Non-pigmented ciliary epithelial cell (primary cell): ENCODE measurements at places on chromosomes 13 and 19.
A peak's percentile ranks its signal among the peaks of the same experiment; 100 is the strongest.

- no peak for DNase-seq
Observed at GRCh38 chr19:14450168-14450874, 17.2 kb downstream of the PKN1 start.

DNA sequence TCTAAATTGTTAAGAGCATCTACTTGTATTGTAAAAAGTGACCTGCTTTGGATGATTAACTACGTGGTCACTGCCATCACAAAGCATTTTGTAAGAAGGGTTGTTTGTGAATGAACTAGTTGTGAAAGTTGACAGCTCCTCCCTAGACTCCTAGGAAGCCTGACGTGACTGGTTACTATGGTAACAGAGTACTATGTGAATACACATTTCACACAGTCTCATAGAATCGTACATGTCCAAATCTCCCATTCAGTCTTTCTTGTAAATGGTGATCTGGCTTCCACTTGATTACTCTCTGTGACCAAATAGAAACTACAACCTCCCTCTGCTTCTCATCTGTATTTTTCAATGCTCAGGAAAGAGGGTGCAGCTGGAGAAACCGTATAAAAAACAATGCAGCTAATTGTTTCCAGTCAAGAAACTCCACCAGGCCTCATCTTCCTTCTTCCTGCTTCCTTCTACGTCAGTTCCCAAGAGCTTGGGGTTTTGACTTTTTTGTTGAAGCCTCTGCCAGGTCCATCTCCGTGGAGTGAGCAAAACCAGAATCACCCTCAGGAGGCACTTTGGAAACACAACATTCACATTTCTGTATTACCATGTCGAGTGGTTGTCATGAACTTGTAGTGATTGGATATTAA is 83.4 kb downstream of the GPC6 start:
- DNase-seq, result peak; percentile 53

DNA sequence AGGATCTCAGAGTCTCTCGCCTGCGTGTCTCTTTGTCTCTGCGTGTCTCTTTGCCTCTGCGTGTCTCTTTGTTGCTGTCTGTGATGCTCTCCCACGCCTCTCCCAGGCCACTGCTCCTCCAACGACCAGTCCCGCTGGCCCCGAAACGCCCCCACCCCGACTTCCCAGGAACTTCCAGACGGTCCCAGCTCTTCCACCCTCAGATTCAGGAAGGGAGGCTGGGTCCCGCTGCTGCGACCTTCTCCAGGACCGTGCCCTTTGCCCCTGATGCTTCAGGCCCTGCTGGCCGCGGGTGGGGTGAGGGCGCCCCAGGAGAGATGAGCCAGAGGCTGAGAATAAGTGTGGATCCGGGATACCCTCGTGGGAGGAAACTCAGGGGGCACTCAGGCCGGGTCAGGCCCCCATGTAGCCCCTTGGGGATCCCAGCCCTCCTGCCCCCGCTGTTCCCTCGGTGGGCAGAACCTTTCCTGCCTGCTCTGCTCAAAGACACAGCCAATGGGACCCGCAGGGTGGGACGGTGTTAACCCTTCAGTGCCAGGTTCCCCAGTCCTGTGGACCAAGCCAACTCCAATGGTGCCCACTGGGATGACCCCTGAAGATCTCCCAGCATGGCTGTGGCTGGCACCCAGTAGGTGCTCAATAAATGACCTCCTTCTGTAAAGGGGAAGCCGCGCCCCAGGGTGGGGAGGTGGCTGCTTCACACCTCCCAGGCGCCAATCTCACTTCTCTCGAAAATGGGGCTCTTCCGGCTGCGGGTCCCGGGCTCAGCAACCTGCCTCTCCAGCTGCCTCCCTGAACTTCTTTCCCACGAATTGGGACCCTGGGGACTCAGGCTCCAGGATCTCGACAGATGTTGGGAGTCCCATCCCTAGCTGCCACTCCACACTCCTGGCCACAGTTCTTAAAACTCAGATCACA is 1.5 kb upstream of the S1PR5 start:
- no peak for DNase-seq

DNA sequence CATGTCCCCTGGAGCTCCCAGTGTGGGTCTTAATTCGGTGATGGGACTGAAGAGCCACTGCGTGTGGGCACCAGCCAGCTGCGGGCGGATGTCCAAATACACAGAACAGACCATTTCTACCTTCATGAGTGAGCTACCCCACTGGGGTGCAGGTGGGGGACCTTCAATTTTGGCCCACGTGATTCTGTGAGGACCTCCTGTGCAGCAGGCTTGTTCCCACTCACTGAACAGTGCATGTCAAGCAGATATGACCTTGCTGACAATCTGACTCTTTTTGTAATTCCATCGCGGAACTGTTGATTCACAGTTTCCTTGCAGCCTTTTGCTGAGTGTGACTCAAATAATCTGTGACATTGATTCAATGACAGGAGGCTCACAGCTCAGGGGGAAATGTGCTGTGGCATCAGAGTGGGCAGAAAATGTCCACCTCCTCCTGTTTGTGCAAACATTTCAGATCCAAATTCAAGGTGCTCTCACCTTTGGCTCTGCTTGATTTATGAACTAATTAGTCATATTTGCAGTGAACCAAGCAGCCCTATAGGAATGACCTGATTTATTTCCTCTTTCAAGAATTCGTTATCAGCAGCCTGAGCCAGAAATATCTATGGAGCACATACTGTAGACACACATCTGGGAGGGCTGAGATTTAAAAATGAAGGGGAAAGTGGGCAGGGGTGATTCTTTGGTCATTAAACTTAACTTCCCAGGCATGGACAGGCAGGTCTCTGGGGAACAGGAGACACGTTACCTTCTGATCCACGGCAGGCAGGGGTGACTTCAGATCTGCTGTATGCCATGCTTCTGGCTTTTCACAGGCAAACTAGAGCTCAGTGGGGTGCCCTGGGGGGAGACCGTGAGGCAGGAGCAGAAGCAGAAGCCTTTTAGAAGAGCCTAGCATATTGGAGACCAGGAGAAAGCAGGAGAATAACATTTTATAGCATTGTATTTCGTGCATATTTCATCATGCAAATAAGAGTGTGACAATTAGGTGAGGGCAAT is 170.0 kb upstream of the KL start:
- DNase-seq, result no peak

- no peak for DNase-seq
Observed at GRCh38 chr19:41376241-41376997, at the start of gene TMEM91. TSS of gene TMEM91 (plus strand) at chr19:41376533. CDS start at chr19:41378310, 1,777 bp downstream.

- peak; percentile 88 for DNase-seq
Observed at GRCh38 chr13:76711550-76712182, 174.5 kb downstream of the KCTD12 start.

- no peak for DNase-seq
Observed at GRCh38 chr13:71015516-71015915, 851.5 kb downstream of the DACH1 start.
